ENCODE measurements at places on chromosomes 13 and 19.

GRCh38 chr13:93549326-93550005 is 322.9 kb downstream of the GPC6 start:
- no peak for DNase-seq

DNA sequence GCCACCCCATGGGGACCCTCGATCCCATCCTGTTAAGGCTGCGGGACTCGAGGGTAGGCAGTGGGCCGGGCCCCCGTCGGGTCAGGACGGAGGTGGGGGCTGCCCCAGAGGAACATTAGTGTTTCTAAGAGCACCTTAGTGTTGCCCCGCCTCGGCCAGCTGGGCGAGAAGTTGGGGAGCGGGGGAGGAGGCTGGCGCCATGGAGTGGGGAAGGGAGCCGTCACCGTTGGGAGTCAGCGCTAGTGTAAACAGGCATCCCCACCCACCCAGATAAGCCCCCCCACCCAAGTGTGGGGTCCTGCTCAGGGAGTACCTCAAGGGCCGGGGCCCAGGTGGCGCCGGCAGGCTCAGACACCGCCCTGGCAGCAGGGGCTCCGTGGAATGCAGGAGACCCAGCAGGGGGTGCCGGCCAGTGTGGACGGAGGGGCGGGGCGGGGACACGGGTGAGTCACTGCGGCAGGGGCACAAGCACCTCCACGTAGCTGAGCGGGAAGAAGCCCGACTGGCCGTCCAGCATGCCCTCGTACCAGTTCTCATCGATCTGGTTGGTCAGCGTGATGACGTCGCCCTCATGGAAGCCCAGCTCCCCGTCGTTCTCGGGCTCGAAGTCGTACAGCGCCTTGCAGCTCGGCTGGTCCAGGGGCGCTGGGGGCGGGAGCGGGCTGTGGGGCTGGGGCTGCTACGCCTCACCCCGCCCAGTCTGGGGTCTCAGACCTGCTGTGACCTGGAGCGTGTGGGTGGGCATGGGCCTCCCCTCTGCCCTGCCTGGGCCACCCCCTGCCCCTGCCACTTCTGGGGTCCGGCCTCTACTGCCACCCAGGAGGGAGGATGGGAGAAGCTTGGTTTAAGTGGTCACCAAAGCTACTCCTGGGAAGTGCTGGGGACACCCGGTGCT is 18.0 kb downstream of the MPND start:
- DNase-seq = no peak

DNA sequence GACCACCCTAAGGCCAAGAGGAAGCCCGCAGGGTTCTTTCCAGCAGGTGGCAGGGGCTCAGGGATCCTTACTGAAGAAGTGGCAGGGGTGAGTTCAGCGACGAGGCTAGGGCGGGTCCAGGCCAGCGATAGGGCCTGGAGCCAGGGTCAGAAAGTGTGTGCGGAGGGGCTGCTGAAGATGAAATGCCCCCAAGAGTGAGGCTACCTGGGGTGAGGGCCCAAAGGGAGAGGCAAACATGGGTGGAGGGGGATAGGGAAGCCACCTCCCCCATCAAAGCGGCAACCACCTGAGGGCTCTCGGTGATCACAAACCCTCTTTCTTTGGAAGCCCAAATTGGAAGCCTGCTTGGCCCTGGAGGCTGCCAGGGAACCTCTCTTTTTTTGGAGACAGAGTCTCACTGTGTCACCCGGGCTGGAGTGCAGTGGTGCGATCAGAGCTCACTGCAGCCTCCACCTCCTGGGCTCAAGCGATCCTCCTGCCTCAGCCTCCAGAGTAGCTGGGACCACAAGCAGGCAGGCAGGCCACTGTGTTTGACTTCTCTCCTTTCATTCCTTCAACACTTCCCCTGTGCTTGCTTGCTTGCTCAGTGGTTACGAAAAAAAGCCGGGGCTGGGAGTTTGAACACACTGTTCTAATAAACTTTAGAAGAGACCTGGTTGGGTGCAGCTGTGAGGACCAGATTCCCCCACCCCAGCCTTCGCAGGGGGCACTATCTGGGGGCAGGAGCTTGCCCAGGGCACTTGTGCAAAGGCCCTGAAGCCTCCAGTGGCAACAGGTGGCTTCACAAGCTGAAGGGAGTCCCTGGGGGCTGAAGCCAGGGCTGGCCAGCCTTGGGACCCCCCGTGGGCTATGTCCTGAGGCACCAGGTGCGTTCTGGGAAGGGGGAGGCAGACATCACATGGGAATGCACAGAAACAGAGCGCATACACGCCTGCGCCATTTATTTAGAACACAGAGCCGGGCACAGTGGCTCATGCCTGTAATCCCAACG is 1.4 kb upstream of the ATP8B3 start:
- no peak for DNase-seq

- DNase-seq = no peak
Measured at GRCh38 chr13:85538957-85539356, 260.3 kb downstream of the SLITRK6 start.

GRCh38 chr13:39485314-39485700 is 117.7 kb downstream of the LHFPL6 start:
- no peak for DNase-seq

DNA sequence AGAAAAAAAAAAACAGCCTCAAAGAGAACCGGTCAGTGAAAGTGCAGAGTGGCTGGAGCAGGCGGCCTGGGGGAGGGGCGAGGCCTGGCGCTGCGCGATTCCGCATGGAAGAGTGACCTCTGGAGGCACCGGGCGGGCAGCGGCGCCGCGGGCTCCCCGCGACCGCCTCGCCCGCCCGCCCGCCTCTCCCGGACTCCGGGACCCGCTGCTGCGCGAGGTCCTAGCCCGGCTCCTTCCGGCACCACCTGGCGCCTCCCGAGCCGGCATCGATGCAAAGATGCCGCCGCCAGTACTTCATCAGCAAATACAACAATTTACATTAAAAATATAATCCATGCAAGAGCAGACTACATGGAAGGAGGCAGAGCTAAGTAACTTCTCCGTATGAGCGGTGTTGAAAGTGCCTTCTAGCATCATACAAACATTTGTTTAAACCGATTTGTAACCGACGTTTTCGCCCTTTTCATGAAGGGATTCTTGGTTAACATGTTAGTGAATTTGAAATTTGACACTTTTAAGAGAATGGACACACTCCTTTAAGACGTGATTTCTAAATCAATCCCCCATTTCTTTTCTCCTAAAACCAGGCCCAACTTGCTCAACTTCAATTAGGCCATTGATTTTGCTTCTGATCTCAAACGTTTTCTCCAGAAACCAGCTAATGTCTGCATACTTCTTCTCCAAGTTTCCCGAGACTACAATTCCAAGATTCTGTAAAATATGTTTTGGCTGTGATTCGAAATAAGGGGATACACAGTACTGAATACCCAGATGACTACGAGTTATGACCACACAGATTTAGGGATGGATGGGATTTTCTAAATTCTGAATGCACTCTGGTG is 2.1 kb downstream of the EFNB2 start:
- DNase-seq = peak; percentile 87

DNA sequence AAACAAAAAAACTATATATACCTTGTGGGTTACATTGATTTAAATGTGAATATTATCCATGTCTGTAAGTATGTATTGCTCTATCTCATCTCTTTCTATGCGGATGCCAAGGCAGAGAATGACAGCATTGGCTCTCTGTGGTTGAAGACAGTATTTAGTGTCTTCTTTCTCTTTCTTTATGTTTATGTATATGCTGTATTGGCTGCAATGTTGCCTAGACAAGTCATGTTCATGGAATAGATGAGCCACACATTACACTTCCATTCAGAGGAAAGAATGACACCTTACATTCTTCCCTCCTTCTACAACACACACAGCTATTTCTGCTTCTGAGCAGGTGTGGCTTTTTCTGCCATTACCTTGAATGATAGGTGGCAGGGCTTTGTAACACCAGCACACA is 639.4 kb upstream of the MIR17HG start:
- no peak for DNase-seq

GRCh38 chr19:30390356-30390988 is 18.3 kb downstream of the ZNF536 start:
- DNase-seq = no peak

All from left cardiac atrium (tissue), 4 donors.